ENCODE measurements at places on chromosomes 16 and 17.
A peak's percentile ranks its signal among the peaks of the same experiment; 100 is the strongest.

DNA sequence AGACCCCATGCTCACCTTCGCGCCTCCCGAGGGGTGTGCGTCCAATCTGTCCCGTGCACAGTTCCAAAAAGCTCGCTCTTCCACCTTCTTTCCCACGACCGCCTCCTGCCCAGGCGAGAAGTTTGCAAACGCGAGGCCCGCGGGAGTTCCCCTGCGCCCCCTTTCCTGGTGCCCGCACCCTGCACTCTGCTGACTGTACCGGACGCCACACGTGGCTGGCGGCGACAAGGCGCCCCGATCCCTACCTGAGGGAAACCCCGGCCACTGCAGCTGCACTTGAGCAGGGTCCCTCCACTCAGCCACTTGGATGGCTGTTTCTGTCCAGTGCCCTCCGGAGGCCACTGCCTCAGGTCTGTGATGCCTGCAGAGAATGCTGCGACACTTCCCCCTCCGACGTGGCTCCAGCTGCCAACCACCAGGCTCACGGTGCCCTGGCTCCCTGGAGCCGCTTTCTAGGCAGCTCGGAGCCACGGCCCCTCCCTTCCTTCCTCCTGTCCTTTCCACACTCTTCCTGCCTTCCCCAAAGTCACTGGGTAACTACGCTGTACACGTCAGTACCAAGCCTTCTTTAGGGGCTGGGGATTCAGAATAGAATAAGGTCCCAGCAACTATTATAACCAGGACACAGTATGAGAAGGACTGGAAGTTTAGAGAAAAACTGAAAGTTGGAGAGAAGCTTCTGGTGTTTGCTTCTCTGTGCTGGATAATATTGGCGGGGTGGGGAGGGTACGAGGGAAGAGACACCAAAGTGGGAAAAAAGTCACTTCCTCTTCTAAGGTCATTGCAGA lies at the start of gene MLKL:
Gene MLKL (minus strand): TSS at position 425 of the 788 bp plus-strand sequence. CDS start 5,105 bp downstream, outside the sequence.
- DNase-seq = peak; percentile 91

DNA sequence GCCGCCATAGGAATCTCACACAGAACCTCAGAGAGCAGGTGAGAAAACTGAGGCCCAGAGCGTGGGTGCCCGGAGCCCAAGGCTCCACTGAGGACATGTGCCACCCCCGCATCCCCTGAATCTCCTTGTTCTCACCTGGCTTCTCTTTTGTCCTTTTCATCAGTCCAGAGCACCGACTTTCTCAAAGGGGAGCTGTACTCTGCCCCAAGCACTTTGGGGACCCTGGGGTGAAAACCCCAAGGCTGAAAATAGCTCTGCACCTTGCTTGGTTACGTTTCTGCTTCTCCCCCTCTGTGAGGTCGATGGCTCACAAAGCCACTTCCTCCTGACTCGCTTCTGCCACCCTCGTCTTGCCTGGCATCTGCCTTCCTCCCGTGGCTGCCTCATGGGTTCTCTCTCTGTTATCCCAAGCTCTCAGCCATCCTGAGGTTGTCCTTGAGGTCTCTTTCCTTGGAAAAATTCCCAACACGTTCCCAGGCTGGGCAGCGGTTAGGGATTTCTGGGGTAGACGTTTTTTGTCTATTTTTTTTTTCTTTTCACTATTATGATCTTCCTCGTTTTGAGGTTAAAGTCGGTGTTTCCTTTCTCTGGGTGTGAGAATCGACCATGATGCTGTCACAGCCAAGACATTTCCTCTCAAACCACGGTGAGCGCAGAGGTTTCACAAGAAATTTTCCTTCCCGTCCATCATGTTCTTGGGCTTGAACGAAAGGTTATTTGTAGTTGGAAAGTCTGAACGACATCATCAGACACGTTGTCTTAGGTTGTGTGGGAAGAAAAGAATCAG lies 37.2 kb downstream of the IRF8 start:
- no peak for DNase-seq

DNA sequence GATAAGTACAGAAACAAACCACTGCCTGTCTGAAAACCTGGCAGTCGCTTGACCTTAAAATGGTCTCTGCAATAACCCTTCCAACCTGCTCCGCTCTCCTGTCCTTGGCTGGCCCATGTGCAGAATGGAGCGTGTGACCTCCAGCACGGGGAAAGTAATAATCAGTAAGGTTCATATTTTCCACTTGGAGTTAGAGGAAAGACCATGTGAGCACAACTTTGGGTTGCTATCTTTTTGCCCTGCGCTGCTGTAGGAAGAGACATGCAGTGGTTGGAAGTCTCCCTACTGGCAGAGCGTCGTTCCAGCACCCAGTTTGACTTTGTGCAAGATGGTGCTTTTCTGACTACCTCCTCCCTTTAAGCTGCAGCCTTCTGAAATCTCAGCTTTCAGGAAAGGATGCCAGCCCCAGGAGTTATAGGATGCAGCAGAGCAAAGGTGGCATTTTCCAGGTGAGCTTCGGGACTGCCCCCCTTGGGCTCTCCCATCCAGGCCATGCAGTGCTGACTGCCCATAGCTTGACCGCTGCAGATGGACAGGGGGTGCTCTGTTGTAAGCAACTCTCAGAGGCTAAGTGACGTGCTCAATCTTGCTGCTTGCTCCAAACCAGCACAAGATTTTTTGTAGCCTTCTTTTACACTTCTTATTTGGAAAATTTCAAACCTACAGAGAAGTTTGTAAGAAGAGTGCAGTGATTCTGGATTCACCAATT lies 110.7 kb upstream of the NOL11 start:
- peak; percentile 65 for DNase-seq

- no peak for DNase-seq
Observed at GRCh38 chr16:47503936-47504335, 42.8 kb downstream of the PHKB start.
